RPMI8226 (cell line): ENCODE measurements at places on chromosomes 12 and 14.

GRCh38 chr12:67752226-67752732 lies 103.7 kb downstream of the DYRK2 start:
- no peak for DNase-seq

DNA sequence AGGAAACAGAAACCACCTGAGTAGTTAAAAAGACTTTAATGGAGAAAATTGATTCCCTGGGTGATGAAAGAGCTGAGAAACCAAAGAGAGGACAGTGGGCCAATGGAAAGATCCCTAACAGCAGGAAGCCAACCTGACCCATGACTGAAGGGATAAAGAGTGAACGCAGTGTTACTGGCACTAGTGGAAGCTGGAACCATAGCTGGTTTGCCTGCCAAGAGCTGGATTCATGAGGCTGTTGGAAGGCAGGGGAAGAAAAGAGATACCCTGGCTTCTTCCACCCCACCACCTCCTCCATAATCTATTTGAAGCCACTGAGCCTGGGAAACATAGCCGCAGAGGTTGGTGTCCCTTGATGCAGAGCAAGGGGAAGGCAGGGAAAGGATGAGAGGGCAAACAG lies 125.5 kb upstream of the PRKD1 start:
- no peak for DNase-seq

- DNase-seq = no peak
These were observed 391.4 kb upstream of the SYT1 start for GRCh38 chr12:78473136-78473535.

- peak; percentile 38 for DNase-seq
These were observed 3.6 kb downstream of the ZNF839 start for GRCh38 chr14:102323102-102323501.

DNA sequence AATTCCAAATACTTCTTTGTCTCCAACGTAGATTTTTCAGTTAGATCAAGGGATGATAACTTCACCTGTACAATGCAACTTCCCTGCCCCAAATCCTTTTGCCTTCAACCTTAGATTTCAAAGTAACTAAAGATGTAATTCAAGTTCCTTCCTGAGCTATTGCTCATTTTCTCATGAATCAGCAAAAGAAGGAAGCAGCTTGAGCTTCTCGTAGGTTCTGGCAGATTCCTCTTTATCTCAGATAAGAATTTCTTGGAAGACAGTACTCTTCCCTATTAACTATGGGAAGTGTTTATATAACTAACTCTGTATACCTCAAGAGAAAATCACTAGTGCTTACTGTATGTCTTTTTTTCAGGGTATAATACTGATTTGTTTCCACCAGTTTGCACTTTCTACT lies 203.8 kb downstream of the RASSF9 start:
- no peak for DNase-seq

- peak; percentile 59 for DNase-seq
These were observed 3.4 kb upstream of the DHH start for GRCh38 chr12:49098035-49098451.

DNA sequence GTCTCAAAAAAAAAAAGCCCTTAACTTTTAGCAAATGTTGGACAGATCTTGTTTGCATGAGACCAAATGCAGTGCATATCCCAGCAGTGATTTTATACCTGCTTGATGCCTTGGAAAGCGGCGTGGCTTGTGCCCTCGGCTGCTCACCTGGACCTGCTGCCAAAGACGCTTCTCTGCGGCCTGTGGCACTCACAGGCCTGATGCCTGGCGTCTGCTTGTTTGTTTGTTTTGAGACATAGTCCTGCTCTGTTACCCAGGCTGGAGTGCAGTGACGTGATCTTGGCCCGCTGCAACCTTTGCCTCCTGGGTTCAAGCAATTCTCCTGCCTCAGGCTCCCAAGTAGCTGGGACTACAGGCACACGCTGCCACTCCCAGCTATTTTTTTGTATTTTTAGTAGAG lies 5.2 kb downstream of the PGAM5 start:
- DNase-seq = no peak

DNA sequence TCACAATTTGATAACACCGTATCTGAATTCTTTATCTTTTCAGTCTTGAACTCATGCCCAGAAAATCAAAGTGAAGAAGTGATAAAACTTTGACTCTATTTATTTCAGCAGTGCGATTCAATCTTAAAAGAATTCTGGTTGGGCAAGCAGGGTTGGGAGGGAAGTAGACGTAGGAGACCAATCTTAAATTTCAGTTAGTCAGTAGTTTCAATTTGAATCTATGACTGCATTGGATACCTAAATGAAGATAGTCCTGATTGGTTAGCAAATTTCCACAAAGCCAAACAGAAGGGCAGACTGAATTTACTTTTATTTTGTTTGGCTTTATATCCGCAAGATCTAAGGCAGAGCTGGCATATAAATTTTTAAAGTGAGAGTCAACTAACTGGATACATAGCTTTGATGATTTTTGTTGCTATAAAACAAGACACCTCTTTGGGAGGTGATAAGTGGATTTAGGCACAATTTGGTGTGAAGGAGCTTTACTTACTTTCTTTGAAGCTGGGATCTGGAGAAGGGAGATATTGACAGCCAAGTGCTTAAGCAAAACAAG lies 2.6 kb downstream of the ACSS3 start:
- no peak for DNase-seq
